ENCODE measurements at places on chromosomes 13 and 19. TPM values are rescaled to one million over a fixed set of nuclear protein-coding genes. Genes with fewer than 3 reads are reported as not detected.

FXYD1 gene
- not detected for total RNA-seq

ADPRHL1 gene
- 17.4 TPM for total RNA-seq

CNN1 gene
- total RNA-seq: 0.45 TPM

IZUMO4 gene
- total RNA-seq: 0.30 TPM

LENG9 gene
- 3.9 TPM for total RNA-seq

PSG11 gene
- not detected for total RNA-seq

TMEM145 gene
- 4.2 TPM for total RNA-seq

ZBTB32 gene
- total RNA-seq: not detected

CHAF1A gene
- total RNA-seq: 25.2 TPM

PLA2G4C gene
- 14.5 TPM for total RNA-seq

FGF9 gene
- total RNA-seq: not detected

B3GNT8 gene
- not detected for total RNA-seq

CEACAM21 gene
- 0.15 TPM for total RNA-seq

CGB5 gene
- total RNA-seq: 0.39 TPM

Data from A549 treated with dexamethasone at 1 μM for 4 hours (cell line).